AG10803 (cell line): ENCODE measurements at places on chromosomes 4 and X.

DNA sequence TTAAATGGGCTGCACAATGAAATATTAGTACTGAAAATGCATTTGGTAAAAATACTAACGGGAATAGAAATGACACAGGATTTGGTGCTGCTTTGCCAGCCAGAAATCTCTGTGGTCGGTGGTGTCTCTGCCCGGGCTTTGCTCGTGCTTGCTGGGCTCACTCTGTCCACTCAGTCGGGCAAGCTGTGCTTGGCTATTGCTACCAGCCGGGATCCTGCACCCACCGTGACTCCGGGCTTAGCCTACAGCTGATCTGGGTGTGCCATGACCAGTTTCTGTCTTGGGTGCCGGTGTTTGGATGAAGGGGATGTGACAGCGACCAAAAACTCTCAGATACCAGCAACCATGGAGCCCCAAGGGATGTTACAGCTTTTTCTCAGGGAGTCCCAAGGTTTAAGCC lies 487.7 kb downstream of the TECRL start:
- no peak for DNase-seq

GRCh38 chrX:100745806-100746537 lies 14.1 kb upstream of the SYTL4 start:
- DNase-seq: no peak

DNA sequence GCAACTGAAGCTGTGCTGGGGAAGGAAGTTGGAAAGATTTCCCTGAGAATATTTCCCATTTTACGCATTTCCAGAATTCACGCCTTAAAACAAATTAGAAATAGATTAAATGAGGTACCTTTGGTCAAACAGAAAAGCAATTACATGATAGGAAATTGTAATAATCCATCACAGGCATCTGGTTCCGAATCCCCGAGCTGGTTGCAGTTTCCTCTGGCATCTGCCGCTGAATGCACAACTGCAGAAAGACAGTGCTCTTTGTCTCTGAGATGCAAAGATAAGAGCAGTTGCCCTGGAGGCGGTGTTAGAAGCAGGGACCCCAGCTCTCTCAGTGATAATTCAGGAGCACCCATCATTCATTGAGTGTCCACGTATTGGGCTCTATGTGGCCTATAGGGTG lies 224.4 kb downstream of the LDB2 start:
- no peak for DNase-seq

DNA sequence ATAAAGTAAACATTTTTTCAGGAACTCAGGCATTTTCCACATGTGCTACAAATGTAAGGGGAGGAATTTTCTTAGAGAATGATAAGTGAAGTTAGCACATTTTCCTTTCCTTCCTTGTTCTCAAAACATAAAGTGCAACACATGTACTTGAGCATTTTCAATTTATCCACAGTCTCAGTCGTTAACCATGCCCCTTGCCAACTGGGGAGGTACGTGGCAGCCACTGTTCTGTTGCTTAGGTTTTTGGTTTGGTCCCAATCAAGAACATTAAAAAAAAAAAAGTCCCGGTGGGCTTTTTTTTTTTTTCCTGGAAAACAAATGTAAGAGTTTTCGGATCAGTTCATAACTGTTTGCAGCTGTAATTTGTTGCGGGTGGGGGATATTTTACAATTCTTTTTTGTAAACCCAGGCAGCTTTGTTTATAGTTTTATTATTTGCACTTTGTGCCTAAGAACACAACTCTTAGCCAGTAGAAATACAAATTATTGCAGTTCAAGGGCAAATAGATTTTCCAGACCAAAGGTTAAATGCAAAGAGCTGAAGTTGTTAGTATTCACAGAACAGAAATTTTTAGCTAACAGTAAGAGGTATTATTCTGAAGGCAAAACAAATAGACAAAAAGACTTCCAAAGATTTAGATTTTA lies 112.1 kb upstream of the NAP1L5 start:
- peak; percentile 21 for DNase-seq

GRCh38 chr4:118360106-118360505 lies 7.3 kb upstream of the PRSS12 start:
- peak; percentile 62 for DNase-seq

DNA sequence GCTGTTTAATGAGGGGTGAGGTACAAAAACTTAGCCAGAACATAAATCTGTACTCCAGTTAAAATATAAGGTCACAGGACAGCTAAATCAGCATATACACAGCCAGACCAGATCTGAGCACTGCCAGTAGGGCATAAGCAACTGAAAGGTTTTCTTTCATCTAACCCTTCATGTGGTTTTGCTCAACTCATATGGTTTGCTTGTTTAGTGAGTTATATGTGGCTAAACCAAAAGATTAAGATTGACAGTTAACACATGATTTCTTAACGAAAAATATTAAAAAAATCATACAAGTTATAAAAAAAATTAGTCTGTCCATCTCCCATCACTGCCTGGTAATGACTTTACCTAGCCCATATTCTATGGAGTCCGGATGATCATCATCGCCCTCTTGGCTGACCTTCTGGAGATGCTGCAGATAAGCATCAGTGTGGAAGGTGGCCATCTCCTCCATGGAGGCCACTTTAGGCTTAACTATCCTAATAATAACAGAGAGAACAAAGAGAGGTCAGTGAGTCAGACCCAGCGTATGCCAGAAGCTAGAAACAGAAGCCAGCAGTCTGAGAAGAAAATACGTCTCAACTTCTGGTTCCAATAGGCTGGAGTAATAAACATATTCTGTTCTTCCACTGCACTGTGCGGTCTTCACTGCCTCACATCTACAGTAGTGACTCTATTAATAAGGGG lies 4.1 kb downstream of the HDAC8 start:
- DNase-seq: no peak

- no peak for DNase-seq
Measured at GRCh38 chr4:1371176-1372165, 24.5 kb downstream of the UVSSA start.

- peak; percentile 98 for DNase-seq
Measured at GRCh38 chr4:183349673-183350072, 27.4 kb upstream of the CLDN24 start.

DNA sequence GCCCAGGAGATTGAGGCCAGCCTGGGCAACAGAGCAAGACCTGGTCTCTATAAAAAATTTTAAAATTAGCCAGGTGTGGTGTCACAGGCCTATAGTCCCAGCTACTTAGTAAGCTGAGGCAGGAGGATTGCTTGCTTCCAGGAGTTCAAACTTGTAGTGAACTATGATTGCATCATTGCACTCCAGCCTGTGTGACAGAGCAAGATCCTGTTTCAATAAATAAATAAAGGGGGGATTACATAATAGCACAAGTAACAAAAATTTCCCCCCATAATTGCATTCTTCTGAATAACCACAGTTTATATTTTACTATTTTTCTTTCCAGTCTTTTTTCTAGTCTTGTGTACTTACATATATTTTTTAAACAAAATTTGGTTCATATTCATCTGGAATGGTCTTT lies 135.6 kb downstream of the CHIC2 start:
- DNase-seq: peak; percentile 80

DNA sequence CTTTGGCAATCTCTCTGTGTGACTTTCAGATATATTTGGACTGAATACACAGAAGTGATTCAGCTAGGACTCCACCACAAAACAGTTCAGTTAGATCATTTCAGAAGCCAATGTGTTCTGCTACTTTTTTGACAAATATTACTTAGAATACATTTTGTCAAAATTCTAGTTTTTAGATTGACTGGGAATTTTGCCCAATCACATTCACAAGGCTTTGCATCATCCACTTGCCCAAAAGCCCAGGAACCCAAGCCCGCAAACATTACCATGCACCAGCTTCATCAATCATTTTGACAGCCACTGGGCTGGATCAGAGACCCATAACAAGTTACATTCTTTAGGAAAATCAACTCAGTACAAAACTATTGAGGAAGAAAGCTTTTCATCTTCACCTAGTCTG lies 256.6 kb upstream of the NDST3 start:
- DNase-seq: no peak

- DNase-seq: no peak
Measured at GRCh38 chrX:113962343-113962742, 621.5 kb upstream of the HTR2C start.

- no peak for DNase-seq
Measured at GRCh38 chr4:33025236-33025635, 2305.1 kb downstream of the PCDH7 start.

GRCh38 chr4:76420188-76420761 lies 666 bp downstream of the CCDC158 start:
- DNase-seq: no peak

DNA sequence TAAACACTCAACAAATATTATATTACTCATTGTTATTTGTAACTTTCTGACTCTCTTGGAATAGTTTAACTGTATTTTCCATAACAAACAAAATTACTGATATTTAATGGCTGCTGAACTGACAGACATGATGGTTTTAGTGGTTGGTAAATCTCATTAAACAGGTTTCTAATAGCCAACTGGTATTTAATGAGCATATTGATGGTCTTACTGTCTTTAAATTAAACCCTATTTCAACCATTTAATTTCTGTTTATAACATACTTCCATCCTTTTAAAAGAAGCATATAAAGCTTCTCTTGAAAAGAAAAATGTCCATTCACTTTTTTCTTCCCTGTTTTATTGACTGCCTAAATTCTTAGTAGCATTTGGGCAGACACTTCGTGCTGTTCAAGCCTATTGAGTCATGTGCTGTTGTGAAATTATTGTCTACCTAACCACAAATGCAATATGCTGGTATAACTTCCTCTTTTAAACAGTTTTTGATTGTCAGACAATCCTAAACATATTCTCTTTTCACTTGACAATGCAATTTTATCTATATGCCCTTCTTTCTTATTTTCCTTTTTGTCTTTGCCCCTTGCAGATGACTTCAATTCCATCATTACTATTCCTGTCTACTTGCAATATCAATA lies 163.9 kb upstream of the SLC7A11 start:
- peak; percentile 81 for DNase-seq

DNA sequence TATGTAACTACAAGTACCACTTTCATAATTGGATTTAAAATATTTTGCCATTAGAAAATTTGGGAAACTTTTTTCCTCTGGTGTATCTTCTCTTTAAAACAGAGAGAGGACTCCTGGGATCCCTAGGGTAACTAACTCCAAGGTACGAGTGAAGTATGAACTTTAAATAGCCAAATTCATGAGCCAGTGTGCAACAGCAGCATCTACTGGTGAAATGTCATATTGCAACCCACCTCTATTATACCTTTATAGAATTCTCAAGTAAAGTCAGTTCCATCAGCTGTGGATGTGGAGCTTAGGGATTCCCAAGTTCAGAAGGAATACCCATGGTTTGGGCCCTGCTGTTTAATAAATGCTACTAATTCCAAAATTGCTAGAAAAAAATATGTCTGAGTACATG lies 282.7 kb upstream of the TAPT1 start:
- DNase-seq: no peak

DNA sequence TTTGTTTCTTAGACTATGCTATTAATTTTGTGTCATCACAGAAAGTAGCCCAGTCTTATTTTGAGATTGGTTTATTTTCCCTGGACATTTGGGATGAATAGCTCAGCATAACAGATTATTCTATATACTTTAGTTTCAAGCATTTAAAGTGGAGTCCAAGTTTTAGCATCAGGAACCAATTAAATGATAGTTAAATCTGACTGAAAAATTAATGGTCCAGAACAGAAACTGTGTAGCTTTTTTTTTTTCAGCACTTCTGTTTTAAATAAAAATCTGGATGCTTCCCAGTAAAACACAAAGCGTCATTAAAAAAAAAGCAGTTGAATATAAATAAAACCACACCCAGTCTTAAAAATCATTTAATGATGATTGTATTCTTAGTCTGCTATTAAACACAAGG lies 59.4 kb upstream of the PITX2 start:
- peak; percentile 70 for DNase-seq

- DNase-seq: no peak
Measured at GRCh38 chr4:968621-969394, 4.6 kb downstream of the DGKQ start.

- DNase-seq: no peak
Measured at GRCh38 chr4:40200875-40201801, 4.3 kb downstream of the RHOH start.

DNA sequence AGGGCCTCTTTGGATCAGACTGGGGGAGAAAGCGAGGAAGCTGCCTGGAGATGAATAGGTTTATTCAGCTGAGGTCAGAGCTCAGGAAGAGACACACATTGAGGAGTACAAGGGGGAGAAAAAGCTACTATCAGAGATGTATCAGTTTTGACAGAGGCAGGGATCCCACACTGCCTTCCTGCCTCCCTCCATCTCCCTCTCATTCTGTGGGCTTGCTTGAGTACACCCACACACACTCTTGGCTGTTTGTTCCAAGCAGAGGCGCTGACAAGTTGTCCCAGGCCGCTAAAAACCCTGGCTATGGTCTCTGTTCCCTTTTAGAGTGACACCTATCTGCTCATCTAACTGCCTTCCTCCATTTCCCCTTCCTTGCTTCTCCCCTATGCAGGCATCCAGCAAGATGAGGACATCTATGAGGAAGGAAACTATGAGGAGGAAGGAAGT lies 5.2 kb downstream of the TSPYL2 start:
- no peak for DNase-seq

DNA sequence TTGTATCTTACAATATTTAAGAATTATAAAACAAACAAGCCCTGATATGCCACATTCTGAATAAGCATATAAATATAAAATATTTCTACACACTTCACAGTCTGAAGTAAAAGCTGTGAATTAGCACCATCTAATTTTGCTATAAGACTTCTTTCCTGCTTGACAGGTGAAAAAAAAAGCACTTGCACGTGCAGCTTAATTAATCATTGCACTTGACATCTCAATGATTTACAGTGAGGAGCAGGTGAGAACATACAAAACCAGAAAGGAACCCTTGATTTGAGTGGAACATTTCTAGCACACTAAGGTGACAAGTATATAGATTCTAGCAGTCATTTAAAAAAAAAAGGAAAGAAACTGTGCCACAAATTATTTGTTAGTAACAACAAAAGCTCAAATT lies 47.9 kb downstream of the CHIC2 start:
- no peak for DNase-seq

- no peak for DNase-seq
Measured at GRCh38 chr4:40831146-40831907, 81.6 kb downstream of the NSUN7 start.

DNA sequence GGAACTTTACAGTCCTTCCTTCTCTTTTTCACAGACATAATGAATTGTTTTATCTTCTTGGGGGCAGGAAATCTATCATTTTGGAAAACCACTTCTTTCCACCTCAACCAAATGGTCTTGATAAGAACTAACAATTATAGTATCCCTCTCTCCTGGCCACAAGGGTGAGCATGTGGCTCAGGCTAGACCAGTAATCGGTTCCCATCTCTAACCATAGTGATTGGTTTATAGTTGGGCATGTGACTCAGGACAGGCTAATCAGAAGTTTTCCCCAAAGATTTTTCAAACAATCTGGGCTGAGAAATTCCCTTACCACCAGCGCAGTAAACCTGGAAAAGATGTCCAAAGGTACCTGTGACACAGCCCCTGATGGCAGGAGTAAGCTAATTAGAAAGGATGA lies 4.0 kb upstream of the CXorf66 start:
- no peak for DNase-seq
